ENCODE measurements at places on chromosomes 2 and 18.

GRCh38 chr2:177506505-177506904 lies 113.9 kb downstream of the AGPS start:
- no peak for DNase-seq

- peak; percentile 31 for DNase-seq
Measured at GRCh38 chr18:13216711-13217465, 1.7 kb upstream of the LDLRAD4 start.

DNA sequence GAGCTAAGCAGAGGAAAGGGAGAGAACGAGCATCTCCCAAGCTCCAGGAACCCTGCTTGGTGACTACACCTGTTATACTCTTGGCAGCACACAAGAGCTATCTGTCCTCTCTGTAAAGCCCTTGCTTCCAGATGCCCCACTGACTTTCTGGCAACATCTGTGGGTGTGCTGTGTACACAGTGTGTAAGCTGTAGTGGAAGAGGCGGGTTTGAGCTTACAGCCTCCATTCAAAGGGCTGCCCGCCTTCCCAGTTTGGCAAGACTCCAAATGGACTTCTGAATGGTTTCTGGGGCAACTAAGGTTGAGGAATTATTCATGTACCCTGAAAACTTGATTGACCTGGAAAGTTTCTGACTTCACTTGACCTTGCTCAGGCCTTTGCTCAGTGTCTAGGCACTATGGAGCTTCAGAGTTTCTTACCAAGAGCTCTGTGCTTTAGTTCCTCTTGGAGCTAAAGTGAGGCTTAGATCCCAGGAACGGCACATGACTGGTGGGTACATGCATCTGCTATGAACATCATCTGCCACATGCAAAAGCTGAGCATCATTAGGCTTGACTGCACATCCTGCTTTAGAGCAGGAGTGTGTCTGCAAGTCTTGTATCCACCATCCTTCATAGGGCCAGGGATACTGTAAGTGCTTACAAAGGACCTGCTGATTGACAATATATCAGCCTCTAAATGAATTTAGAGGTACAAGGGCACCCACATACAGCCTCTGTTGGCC lies 290.9 kb upstream of the SIX2 start:
- no peak for DNase-seq

DNA sequence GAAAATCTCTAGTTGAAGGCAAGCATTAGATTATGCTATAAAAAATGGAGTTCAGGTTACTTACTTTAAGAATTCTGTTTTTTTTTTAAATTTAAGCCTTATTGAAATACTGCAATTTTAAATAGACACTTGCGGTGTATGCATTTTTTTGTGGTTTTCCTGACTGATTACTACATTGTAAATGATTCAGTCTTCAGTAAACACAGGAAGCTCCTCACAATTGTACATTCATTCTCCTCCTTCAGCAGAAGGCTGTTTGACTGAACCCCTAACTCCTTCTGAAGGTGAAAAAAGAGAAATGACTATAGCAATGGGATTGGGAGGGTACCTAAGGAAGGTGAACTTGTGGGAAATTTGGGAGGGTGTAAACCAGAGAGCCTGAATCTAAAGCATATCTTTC lies 136.1 kb downstream of the GCA start:
- DNase-seq: no peak

DNA sequence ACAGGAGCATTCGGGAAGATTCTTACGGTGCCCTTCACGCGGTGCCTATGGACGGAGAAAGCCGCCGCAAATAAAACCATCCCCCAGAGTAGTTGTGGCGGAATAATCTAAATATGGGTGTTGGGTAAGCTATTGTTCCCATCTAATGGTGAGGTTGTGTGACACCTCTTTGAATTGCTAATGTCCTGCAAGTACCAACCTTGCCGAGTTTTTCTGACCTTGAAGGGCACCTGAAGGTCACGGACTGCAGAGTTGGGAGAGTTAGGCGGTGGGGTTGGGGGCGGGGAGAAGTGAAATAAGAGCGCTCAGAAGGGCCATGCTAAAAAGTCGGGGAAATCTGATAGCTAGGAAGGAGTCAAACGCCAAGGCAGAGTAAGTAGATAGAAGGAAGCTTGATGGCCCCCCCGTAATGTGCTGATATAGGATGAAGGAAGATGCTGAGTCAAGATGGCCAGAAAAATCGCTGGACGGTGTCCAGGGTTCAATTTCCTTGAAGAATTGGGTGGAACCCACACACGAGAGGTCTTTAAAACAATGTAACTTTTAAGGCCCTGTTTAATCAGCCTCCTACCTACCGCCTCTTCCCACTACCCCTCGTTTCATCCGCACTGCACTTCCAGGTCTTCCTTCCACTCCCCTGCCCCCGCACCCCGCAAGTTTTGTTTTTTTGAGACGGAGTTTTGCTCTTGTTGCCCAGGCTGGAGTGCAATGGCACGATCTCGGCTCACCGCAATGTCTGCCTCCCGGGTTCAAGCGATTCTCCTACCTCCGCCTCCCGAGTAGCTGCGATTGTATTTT lies 600 bp downstream of the KATNAL2 start:
- DNase-seq: no peak

DNA sequence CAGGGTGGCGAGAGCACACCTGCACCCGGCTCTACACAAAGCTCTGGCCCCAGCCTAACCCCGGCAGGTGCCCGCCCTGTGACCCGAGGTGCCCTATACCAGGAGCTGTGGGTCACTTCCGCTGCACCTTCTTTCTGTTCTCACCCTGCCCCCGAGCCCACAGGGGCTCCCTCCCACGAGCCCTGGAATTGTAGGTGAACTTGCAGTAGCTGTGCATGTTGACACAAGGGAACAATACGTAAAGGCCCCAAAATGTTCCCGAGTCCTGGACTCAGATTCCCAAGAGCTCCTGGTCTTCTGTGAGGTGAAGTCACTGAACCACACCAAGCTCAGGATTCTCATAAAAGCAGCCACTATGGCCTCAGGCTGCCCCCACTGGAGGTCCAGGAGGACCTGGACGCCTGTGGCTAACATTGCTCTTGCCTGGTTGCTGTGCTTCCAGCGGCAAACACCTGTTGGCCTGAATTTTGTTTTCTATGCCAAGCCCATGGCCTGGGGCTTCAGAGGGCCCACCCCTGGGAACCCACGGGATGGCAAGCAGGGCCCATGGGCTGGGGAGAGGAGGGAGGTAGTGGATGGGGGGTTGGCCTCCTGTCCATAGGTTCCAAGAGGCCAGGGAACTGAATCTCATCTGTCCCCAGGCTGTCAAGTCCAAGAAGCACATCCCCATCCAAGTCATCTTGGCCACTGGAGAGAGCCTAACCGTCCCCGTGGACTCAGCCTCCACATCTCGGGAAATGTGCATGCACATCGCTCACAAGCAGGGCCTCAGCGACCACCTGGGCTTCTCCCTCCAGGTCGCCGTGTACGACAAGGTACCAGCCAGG lies 23.2 kb upstream of the GPR17 start:
- no peak for DNase-seq

DNA sequence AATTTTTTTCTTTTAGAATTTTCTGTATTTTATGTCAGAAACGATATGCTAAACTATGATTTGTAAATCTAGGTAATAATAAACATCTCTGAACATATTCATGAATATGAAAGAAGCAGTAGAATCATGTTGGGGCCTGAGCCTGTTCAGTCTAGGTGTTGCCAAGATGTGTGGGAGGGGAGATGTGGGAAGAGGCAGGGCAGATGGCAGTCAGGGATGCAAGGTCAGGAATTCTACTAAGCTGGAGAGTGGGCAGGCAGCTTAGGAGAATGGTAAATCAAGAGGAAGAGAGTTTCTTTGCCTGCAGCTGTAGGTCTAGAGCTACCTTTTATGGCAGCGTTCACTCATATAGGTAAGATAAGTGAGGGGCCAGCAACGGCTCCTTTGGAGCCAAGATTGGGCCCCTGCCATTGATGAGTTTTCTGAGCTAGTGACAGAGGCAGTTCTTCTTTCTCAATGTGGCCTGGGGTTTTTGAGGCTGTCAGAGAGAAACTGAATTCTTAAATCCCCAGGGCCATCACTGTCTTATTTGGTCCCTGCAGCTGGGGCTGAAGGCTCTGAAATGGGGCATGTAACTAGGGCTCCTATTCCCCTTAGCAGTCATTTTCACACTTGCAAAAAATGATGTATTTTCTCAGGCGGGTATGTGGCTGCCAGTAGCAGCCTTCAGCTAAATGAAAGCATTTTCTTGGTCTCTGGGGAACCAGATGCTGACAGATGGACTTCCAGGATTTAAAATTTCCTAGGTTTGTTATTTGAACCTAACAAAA lies 232.8 kb downstream of the PIK3C3 start:
- no peak for DNase-seq

DNA sequence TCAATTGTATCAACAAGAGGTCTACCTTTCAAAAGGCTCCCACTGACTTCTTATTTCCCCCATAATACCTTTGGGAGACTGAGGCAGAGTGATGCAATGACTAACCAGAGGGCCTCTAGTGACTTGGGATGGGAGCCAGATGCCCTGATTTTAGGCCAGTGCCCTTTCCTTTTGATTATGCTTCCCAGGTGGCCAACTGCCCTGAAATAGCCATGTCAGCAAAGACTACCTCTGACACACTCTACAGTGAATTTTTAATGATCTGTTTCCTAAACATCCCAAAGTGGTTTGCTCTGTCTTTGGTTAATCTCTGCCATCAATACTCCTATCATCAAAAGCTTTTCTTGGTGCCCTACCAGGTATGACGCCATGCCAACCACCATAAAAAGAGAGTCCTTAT lies 65.9 kb upstream of the ZFP36L2 start:
- DNase-seq: no peak

- no peak for DNase-seq
Measured at GRCh38 chr2:81901017-81901416, 1596.5 kb upstream of the LRRTM1 start.

DNA sequence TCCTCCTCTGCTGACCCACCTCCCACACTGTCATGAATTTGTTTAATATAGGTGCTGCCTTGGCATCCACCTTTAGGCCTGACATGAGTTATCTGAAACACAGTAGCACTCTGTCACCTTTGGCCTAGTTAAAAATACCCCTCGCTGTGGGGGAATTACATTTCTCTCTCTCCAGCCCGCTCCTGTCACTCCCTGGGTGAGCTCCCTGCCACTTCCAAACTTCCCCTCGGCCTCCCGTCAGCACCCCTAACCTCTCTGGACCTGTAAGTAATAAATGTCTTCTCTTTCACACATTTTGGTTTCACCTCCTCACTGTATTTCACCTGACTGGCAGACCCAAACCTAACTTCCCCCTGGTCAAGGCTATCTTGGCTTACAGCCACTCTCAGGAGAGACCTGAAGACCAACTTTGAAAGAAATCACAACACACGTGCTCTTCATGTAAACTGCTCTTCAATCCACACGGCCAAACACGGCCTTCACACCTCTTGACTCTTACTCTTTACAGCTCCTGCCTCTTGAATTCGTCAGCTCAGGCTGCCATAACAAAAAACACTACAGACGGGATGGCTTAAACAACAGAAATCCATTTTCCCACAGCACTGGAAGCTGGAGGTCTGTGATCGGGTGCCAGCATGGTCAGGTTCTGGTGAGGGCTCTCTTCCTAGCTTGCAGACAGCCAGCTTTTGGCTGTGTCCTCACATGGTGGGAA lies 28.3 kb downstream of the REEP1 start:
- DNase-seq: no peak

DNA sequence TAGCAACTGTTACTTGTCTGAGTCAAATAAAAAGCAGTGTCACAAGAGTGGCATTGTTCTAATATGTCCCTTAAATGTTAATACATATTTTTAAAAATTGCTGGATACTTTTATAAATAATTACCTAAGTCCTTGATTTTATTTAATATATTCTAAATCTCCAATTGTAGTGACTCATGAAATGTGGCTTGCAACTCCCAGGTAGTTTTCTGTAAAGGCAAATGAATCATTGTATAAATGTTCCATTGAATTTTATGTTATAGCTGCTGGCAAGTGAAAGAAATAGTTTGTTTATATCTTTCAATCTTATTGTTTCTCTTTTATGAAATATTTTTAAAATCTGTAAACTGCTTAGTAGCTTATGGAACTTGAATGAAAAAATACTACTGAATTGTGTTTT lies 32.7 kb upstream of the C1GALT1C1L start:
- no peak for DNase-seq

DNA sequence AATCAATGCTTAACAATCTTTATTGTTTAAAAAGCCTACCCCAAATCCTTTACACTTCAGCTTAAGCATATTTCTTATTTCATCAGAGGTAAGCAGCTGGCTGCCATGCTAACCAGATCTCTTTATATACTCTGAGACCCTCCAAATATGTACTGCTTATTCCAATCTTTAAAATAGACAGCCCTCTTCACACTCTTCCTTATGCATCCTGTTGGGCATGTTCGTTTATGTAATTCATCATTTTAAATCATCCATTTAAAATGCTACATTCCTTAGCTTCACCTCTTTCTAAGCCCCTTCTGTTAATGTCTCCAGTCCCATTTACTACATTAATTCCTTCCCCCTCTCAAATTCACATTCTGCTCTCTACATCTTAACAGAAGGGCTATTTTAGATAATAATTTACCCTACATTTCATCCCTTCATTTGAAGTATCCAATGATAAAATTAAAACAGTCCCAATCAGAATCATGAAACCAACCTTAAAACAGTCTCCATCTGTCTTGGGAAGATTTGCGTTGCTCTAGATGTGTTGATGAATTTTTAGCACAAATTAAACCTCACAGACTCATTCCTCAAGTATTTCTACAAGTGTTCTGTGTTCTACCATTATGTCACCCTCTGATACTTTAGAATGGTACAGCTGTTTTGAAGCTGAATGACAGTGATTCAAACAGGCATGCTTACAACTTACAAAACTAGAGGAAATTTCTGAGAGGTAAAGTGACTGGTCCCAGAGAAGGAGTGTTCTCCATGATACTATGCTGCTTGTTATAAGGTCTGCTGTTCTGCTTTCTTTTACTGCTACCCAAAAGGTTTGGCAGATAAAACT lies 59.1 kb downstream of the ZNF385B start:
- DNase-seq: no peak

GRCh38 chr18:27017901-27018500 lies 152.5 kb upstream of the AQP4 start:
- DNase-seq: no peak

DNA sequence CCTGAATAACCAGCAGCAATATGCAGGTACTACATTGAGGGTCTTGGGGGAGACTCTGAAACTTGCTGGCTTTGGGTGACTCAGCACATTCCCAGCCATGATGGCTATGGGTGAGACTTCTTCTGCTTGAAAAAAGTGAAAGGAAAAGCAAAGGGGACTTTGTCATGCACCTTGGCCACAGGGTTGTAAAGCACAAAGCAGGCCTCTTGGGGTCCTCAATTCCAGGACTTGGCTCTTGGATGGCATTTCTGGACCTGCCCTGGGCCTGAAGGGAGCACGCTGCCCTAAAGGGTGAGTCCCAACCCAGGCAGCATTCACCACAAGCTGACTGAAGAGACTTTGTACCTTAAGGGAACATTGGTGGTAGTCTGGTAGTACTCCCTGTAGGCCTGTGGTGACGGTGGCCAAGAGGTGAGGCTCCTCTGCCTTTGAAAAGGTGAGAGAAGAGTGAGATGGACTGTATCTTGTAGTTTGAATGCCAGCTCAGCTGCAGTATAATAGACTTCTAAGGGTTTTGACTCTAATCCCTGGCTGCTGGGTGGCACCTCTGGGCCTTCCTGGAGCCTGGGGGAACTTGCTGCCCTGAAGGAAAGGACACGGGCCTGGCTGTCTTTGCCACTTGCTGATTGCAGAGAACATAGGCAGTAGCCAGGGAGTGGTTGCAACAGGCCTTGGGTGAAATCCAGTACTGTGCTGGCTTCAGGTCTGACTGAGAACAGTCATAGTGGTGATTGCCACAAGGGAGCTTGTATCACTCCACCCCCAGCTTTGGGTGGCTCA lies 36.5 kb upstream of the CYTIP start:
- no peak for DNase-seq

Data from effector memory CD4-positive, alpha-beta T cell (primary cell).